PC-9 (cell line): ENCODE measurements at places on chromosomes 6 and 20. TPM values are rescaled to one million over a fixed set of nuclear protein-coding genes. Genes with fewer than 3 reads are reported as not detected.

Gene TNFRSF6B
- not detected in 2 replicates for total RNA-seq

Gene HDGFL1
- not detected in 2 replicates for total RNA-seq

Gene SERINC3
- total RNA-seq, result 76.0 and 110 TPM in 2 replicates

Gene SFT2D1
- 31.5 and 39.9 TPM in 2 replicates for total RNA-seq

Gene CDSN
- total RNA-seq, result 1.0 and 1.9 TPM in 2 replicates

Gene HS3ST5
- total RNA-seq, result 0.09 and 0.30 TPM in 2 replicates

Gene OLIG3
- not detected in 2 replicates for total RNA-seq

Gene CPNE5
- 0.37 and 0.40 TPM in 2 replicates for total RNA-seq

Gene ZNF512B
- 24.3 and 28.1 TPM in 2 replicates for total RNA-seq

Gene ULBP1
- 2.8 and 3.3 TPM in 2 replicates for total RNA-seq

Gene MTFR2
- total RNA-seq, result 10.5 and 12.6 TPM in 2 replicates

Gene KCNK17
- not detected in 2 replicates for total RNA-seq

Gene COL9A1
- not detected in 2 replicates for total RNA-seq

Gene CRYBG1
- total RNA-seq, result 42.7 and 49.3 TPM in 2 replicates

Gene EYA2
- total RNA-seq, result not detected in 2 replicates

Gene OOEP
- total RNA-seq, result 10.9 and 12.2 TPM in 2 replicates

Gene ASF1A
- total RNA-seq, result 25.7 and 39.5 TPM in 2 replicates

Gene GSTA3
- total RNA-seq, result not detected in 2 replicates

Gene CLVS2
- total RNA-seq, result not detected in 2 replicates

Gene VWA7
- 6.0 and 9.6 TPM in 2 replicates for total RNA-seq

Gene GLP1R
- total RNA-seq, result not detected in 2 replicates

Gene ARMH2
- not detected in 2 replicates for total RNA-seq

Gene SLC29A1
- total RNA-seq, result 45.3 and 46.9 TPM in 2 replicates

Gene BHLHE23
- total RNA-seq, result not detected in 2 replicates

Gene OR11A1
- total RNA-seq, result not detected in 2 replicates

Gene EEF1A2
- 75.2 and 90.2 TPM in 2 replicates for total RNA-seq

Gene SOX18
- total RNA-seq, result 0.83 TPM in 1 of 2 replicates, not detected in the other

Gene GPSM3
- 8.6 and 10.4 TPM in 2 replicates for total RNA-seq

Gene IYD
- not detected in 2 replicates for total RNA-seq

Gene RBM12
- 46.9 and 81.2 TPM in 2 replicates for total RNA-seq

Gene PRRT1
- total RNA-seq, result 12.6 and 15.9 TPM in 2 replicates

Gene C20orf144
- total RNA-seq, result 0.18 and 0.20 TPM in 2 replicates

Gene GABRR1
- not detected in 2 replicates for total RNA-seq

Gene AIF1
- total RNA-seq, result not detected in 2 replicates

Gene PLA2G7
- total RNA-seq, result 0.68 and 0.98 TPM in 2 replicates

Gene IL17F
- total RNA-seq, result not detected in 2 replicates

Gene NOP56
- total RNA-seq, result 194 and 210 TPM in 2 replicates

Gene SLC32A1
- not detected in 2 replicates for total RNA-seq

Gene KIAA1586
- total RNA-seq, result 7.5 and 8.6 TPM in 2 replicates

Gene ARMC12
- 0.35 and 0.57 TPM in 2 replicates for total RNA-seq
